ENCODE measurements at places on chromosomes 5 and 9. TPM values are rescaled to one million over a fixed set of nuclear protein-coding genes. Genes with fewer than 3 reads are reported as not detected.

Gene ISL1
- total RNA-seq, result not detected

Gene SOX30
- not detected for total RNA-seq

Gene OBP2B
- total RNA-seq, result not detected

Gene PDZD2
- total RNA-seq, result not detected

GRCh38 chr9:95981761-95982390, 106.4 kb downstream of the ERCC6L2 start:
- peak overlapping the region; percentile 17 for H3K27ac ChIP-seq
- no peak overlapping the region for H3K4me3 ChIP-seq
- no peaks in the 10 kb centered on the region for H3K27me3 ChIP-seq
- DNase-seq, result no peak
- H3K36me3 ChIP-seq, result peaks cover 54% of the 10 kb centered on the region

DNA sequence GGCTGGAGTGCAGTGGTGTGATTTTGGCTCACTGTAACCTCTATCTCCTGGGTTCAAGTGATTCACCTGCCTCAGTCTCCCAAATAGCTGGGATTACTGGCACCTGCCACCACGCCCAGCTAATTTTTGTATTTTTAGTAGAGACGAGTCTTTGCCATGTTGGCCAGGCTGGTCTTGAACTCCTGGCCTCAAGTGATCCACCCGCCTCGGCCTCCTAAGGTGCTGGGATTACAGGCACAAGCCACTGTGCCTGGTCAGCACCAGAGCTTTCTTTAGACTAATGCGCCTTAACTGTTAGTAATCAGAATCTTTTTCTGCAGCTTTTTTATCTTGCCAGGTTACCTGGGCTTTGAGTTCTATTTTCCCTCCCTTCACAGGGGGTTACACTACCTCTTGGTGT, 18.4 kb downstream of the PTGS1 start:
- peaks cover 10% of the 10 kb centered on the region for H3K4me1 ChIP-seq
- DNase-seq, result no peak
- H3K4me3 ChIP-seq, result no peak overlapping the region
- H3K27me3 ChIP-seq, result peaks cover 16% of the 10 kb centered on the region
- H3K27ac ChIP-seq, result no peak overlapping the region
- H3K36me3 ChIP-seq, result no peaks in the 10 kb centered on the region

Gene CATSPER3
- total RNA-seq, result 0.46 TPM

DNA sequence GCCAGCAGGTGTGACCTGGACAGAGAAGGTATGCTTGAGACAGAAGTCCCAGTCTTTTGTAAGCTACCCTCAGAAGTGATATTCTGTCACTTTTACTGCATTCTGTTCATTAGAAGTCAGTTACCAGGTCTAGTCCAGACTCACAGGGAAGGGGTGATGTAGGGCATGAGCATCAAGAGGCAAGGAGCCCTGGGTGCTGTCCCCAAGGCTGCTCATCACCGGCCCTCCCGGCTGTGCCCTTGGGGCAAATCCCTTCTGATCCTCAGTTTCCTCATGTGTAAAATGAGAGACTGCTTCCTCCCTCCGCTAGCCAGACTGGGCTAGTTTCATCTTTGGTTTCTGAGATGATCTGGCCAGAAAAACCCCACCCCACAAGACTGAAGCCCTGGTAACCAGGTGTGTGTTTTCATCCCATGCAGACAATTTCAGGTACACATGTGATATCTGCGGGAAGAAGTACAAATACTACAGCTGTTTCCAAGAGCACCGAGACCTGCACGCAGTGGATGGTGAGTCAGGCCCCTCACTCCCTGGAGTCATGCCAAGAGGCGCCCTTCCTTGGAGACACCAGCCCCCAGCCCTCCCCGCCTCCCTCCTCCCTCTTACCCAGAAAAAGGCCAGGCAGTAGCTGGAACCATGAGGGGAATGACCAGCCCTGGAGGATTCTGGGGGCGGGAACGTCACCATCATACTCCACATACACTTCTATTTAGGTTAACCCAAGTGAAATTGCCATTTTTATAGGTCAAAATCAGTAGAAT, 71.0 kb downstream of the AMBP start:
- no peaks in the 10 kb centered on the region for H3K27me3 ChIP-seq
- no peak overlapping the region for H3K4me3 ChIP-seq
- H3K36me3 ChIP-seq, result peaks cover 1% of the 10 kb centered on the region
- no peaks in the 10 kb centered on the region for H3K4me1 ChIP-seq
- H3K27ac ChIP-seq, result no peak overlapping the region

GRCh38 chr5:63854076-63854475, 108.2 kb downstream of the HTR1A start:
- no peaks in the 10 kb centered on the region for H3K27me3 ChIP-seq
- no peak overlapping the region for H3K27ac ChIP-seq
- H3K4me3 ChIP-seq, result no peak overlapping the region
- DNase-seq, result no peak
- no peaks in the 10 kb centered on the region for H3K36me3 ChIP-seq

- H3K27ac ChIP-seq, result no peak overlapping the region
- H3K27me3 ChIP-seq, result peaks cover 14% of the 10 kb centered on the region
- peaks cover 44% of the 10 kb centered on the region for H3K4me1 ChIP-seq
- no peak overlapping the region for H3K4me3 ChIP-seq
These were observed 71.3 kb downstream of the GLIS3 start for GRCh38 chr9:4228606-4229005.

GRCh38 chr5:123700624-123701287, 188.8 kb downstream of the CSNK1G3 start:
- no peaks in the 10 kb centered on the region for H3K36me3 ChIP-seq
- H3K4me1 ChIP-seq, result no peaks in the 10 kb centered on the region
- DNase-seq, result no peak

DNA sequence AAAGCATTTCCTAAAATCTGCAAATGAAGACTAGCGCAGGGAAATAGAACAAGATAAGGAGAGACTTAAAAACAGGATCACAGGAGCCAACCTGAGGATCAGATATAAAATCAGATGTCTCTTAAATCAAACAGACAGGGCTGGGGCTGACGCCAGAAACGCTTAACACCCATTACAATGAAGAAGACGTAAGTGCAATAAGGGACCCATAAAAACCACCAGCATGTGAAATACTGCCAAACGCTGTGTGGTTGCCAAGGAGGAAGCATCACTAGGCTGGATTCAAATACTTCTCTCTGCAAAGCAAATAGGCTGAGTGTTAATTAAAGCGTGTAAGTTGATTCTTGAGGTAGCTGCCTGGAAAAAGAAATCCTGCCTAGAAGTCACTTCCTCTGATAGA, 74.4 kb upstream of the ATP10B start:
- H3K4me1 ChIP-seq, result no peaks in the 10 kb centered on the region
- no peak overlapping the region for H3K27ac ChIP-seq
- no peaks in the 10 kb centered on the region for H3K27me3 ChIP-seq

DNA sequence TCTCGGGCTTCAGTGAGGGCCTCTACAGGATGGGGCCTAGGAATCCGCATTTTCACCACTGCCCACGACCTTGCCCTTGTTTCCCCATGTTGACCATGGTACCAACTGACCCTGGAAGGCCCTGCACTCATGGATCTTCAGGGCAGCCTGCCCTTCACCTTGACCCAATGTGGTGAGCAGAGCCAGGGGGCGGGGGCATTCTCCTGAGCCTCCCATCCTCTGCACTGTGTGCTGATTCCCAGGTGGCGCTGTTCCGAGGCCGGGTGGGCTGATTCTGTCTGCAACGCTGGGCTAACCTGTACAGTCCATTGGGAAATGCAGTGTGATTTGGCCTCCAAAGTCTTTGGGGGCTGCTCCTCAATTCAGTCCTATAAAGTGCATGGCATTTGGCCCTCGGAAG, 68.7 kb downstream of the SHB start:
- no peaks in the 10 kb centered on the region for H3K27me3 ChIP-seq
- H3K4me3 ChIP-seq, result no peak overlapping the region
- H3K4me1 ChIP-seq, result peaks cover 9% of the 10 kb centered on the region
- H3K27ac ChIP-seq, result no peak overlapping the region
- no peaks in the 10 kb centered on the region for H3K36me3 ChIP-seq

Gene HTR4
- total RNA-seq, result not detected

- H3K36me3 ChIP-seq, result no peaks in the 10 kb centered on the region
- H3K4me3 ChIP-seq, result no peak overlapping the region
- no peak for DNase-seq
These were observed 94.4 kb upstream of the TLE4 start for GRCh38 chr9:79477241-79477840.

DNA sequence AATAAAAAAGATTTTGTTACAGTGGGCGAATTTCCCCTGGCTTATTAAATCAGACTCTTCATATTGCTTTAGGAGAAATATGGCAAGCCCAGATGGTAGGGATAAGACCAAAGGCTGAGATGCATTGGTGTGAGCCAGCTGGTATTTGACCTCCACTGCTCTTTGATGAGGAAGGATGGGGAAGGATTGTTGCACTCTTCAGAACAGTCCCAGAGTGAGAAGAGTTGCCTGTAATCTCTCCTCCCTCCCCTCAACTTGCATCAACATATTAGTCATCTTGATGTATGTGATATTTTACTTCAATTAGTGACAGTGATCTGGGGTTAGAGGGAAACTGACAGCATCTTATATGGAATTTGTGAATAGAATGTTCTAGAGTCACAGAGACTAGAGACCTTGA, 136.6 kb downstream of the ADAMTS12 start:
- no peaks in the 10 kb centered on the region for H3K27me3 ChIP-seq
- H3K4me1 ChIP-seq, result no peaks in the 10 kb centered on the region
- no peak overlapping the region for H3K27ac ChIP-seq
- H3K4me3 ChIP-seq, result no peak overlapping the region
- DNase-seq, result no peak

GRCh38 chr9:105700668-105701067, 6.3 kb downstream of the TMEM38B start:
- H3K27ac ChIP-seq, result no peak overlapping the region
- DNase-seq, result no peak
- peaks cover 7% of the 10 kb centered on the region for H3K36me3 ChIP-seq
- no peak overlapping the region for H3K4me3 ChIP-seq

GRCh38 chr9:13446938-13447842, 167.7 kb upstream of the MPDZ start:
- no peak overlapping the region for H3K4me3 ChIP-seq
- no peaks in the 10 kb centered on the region for H3K4me1 ChIP-seq
- no peaks in the 10 kb centered on the region for H3K27me3 ChIP-seq
- no peaks in the 10 kb centered on the region for H3K36me3 ChIP-seq
- no peak overlapping the region for H3K27ac ChIP-seq

Gene NEUROG1
- total RNA-seq, result not detected

Gene GRM6
- not detected for total RNA-seq

GRCh38 chr5:125559296-125559695, 812.9 kb upstream of the ZNF608 start:
- DNase-seq, result no peak
- H3K27ac ChIP-seq, result no peak overlapping the region
- no peaks in the 10 kb centered on the region for H3K4me1 ChIP-seq
- no peak overlapping the region for H3K4me3 ChIP-seq

DNA sequence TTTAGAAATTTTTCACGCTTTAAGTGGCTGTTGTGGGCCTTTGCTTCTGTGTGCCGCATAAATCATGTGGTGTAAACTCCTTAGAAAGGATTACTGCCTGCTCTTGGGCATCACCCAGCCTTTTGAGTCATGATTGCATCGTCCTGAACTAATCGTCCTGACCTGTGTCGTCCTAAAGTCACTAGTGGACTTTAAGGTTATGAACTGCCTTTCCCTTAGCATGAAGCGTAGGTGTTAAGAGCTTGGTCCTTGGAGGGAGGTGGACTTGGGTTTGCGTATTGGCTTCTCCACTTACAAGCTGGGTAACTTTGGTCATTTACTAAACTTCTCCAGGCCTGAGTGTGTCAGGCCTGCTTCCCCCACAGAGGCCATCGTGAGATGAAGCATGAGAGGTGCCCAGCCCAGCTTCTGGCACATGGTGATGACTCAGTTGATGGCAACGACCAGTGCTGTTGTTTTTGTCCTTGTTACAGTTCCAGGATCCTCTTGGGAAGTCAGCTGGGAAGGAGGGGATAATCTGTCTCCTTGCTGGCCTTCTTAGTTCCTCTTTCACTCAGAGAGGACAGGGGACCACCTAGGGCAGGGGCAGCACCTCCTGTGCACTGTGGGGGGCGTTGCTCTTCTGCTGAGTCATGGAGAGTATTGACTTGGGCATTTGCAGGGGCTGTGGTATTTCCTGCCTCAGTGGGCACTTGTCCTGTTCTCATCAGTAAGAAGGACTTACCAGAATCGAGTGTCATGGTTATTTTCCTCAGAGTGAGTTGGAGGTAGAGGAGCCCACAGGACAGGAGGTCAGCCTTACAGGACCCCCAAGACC, 54.2 kb upstream of the NCS1 start:
- peaks cover 2% of the 10 kb centered on the region for H3K4me1 ChIP-seq
- no peak overlapping the region for H3K27ac ChIP-seq
- H3K27me3 ChIP-seq, result no peaks in the 10 kb centered on the region
- no peak for DNase-seq

DNA sequence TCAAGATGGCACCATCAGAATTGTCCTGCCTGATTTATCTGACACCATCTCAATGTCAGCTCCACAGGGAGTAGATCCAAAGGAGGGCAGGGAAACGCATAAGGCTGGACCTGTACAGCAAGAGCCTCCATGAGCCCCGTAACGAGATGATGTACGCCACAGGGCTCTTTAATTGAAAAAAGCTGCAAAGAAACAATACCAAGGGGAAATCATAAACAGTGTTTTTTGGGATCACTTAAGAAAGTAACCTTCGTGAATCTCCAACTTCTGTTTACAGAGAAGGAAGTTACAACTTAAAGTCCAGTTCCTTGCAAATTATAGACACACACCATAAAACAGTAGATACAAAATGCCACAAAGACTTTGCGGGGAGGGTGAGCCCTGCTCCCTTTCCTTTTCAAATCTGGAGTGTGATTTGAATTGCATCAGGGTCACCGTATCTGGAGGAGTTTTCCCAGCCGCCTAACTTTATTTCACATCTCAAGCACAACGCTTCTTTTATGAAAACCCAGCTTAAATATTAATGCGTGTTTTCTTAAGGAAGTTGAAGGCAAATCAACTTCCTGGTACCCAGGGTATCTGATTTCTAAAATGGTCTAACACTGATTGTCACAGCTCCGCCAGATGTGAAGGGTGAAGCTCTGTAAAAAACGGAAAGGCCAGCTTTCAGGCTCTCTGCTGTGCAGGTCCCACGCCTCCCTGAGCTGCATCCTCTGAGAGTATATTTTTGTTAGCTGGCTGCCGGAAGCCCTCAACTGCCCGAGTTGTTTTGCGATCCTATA, 88.9 kb downstream of the EBF1 start:
- no peak for DNase-seq
- peaks cover 41% of the 10 kb centered on the region for H3K27me3 ChIP-seq
- H3K36me3 ChIP-seq, result peaks cover 3% of the 10 kb centered on the region
- H3K27ac ChIP-seq, result no peak overlapping the region

Data from activated naive CD8-positive, alpha-beta T cell treated with anti-CD3 and anti-CD28 coated beads for 36 hours (primary cell).